ENCODE measurements at places on chromosomes 11 and 22.

GRCh38 chr22:23126165-23127054 lies 15.4 kb downstream of the RSPH14 start:
- no peak for DNase-seq

- no peak for DNase-seq
These were observed 401.6 kb downstream of the BUD13 start for GRCh38 chr11:116371146-116371545.

GRCh38 chr11:17753153-17753552 lies 18.6 kb downstream of the KCNC1 start:
- no peak for DNase-seq

DNA sequence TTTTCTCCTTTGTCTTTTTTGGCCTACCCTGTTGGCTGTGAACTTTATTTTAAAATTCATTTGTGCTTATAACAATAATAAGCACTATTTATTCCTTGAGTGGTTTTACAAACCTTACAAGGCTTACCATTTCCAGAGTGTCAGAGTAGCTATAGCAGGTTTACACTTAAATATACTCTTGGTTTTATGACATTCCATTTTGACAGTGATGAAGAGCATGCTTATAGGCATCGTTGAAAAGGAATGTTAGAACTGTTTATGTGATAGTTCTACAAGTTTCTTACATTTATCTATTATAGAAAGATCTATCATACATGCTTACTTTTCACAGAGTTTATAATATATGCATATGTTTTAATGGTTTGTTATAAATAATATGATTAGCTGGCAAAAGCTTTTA lies 84.1 kb downstream of the PDE3B start:
- DNase-seq = no peak
